ENCODE measurements at places on chromosomes 12 and 14.

DNA sequence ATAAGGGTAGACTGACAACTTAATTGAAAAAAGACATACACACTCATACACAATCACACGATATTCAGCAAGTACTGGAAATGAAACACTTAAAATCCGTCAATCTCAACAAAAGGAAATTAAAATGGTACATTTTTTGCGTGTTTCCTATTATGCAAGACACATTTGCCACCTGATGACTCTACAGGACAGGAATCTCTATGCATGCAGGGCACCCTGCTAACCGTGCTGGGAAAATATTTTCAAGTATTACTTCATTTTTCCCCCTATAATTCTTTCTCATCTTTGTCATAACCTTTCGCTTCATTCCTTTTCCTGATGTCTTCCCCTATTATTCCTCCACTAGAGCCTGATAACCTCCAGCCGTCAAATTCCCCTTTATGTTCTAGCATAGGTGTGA lies 150.2 kb downstream of the TMEM132D start:
- no peak for DNase-seq

DNA sequence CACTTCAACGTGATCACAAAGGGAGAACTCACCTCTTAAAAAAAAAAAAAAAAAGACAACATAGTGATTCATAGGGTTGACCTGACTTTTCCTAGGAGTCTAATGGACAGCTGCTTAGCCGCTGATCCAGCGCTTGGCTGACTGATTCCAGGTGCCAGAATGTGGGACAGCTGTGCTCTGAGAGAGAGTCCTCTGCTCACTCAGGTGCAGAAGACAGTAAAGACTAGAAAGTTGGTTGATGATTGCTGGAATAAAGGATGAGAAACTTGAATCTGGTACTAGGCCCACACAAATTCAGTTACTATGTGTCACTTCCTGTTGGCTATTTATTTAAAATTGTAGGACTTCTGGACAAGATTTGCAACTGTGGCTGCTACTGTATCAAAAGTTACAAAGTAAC lies 229.4 kb downstream of the CHST11 start:
- no peak for DNase-seq

DNA sequence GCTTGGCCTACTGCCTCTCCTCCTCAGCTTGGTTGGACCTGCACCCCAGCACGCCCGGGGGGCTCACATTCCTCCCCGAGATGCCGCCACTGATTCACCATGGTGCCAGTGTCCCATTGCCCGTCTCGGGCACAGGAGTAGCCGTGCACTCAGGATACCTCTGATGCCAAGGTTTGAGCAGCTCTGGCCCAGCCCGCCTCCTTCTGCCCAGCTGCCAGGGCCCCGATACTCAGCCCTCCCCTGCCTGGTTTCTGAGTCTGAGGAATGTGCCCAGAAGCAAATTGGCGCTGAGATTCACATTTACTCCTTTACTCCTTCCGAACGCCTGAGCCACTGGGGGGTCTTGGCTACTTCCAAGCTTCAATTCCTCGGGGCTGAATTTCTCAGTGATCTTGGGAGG lies 63.5 kb downstream of the NINJ2 start:
- DNase-seq: no peak

DNA sequence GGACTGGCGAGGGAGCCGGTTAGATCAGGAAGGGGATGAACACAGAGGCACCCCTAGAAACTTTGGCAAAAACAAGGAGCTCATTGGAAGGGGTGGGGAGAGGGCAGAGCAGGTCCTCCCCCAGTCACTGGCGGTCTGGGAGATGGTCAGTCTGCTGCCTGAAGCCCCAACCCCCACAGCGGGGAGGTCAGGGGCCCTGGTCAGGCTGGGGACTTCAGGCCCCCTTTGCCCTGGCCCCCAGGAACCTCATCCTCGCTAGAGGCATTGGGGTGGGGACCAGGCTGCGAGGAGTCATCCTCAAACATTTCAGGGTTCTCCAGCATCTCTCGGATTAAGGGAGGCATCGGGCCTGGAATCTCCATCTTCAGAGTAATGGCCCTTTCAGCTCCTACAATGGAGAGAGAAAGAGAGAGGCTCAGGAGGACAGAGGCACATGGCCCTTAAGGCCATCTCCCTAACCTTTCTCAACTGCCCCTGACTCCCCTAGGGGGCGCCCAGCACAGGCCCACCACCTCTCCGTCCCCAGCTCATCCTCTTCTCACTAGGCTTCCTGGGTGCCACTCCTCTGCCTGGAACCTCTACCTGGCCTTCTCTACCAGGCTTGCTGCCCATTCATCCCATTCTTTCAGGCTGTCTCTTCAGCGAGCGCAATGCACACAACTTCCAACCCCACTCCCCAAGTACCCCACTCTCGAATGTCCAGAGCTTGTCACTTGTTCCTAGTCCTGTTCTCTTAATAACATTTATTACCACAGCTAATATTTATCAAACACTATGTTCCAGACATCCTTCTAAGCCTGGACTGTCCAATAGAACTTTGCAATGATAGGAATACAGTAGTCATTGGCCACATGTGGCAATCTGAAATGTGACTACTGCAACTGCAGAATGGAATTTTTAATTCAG lies 4.7 kb upstream of the ITGB7 start:
- DNase-seq: no peak

DNA sequence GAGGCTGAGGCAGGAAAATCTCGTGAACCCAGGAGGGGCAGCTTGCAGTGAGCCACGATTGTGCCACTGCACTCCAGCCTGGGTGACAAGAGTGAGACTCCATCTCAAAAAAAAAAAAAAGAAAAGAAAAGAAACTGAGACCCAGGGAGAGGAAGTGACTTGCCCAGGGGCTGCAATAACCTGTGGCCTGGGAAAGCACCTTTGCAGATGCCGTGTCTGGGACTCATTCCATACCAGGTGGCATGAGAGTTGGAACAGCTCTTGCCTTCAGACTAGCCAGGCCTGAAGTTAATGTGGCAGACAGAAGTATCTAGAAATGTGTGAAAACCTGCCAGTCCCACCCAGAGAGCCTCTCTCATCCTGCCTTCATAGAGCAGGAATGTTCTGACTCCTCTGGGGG lies 65.4 kb downstream of the PHETA1 start:
- no peak for DNase-seq

- DNase-seq: no peak
Observed at GRCh38 chr12:52354200-52354599, 13.1 kb downstream of the KRT85 start.
